ENCODE measurements at places on chromosomes 13 and 19. TPM values are rescaled to one million over a fixed set of nuclear protein-coding genes. Genes with fewer than 3 reads are reported as not detected.

GRCh38 chr19:45211751-45212381, 33.3 kb downstream of the BLOC1S3 start:
- no peaks in the 10 kb centered on the region for H3K4me1 ChIP-seq
- H3K27ac ChIP-seq: no peak overlapping the region
- no peak for DNase-seq
- no peaks in the 10 kb centered on the region for H3K27me3 ChIP-seq
- H3K4me3 ChIP-seq: no peak overlapping the region
- no peaks in the 10 kb centered on the region for H3K36me3 ChIP-seq

- H3K36me3 ChIP-seq: no peaks in the 10 kb centered on the region
- H3K4me1 ChIP-seq: peaks cover 4% of the 10 kb centered on the region
- peak overlapping the region; percentile 24 for H3K4me3 ChIP-seq
- peak overlapping the region; percentile 48 for H3K27ac ChIP-seq
Measured at GRCh38 chr13:85529218-85529594, 270.0 kb downstream of the SLITRK6 start.

GRCh38 chr13:85197431-85197830, 601.8 kb downstream of the SLITRK6 start:
- no peak for DNase-seq
- H3K27ac ChIP-seq: no peak overlapping the region
- H3K4me3 ChIP-seq: no peak overlapping the region
- no peaks in the 10 kb centered on the region for H3K27me3 ChIP-seq

CYP2F1 gene
- not detected for total RNA-seq

ACP4 gene
- not detected for total RNA-seq

DNA sequence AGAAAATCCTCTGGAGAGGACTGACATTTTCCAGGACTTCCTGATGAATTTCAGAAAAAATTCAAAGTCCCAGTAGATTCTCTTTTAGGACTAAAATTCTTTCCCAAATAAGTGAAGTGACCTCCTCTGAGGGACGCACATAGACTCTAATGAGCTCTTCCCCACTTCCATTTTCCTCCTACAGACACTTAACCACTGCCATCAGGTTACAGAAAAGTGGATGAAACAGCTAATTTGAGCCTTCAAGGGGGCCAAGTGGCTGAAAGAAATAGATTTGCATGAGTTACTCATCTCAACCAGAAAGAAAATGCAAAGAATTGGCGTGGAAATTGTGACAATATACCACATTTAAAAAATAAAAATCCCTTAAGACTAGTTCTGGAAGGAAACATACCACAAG, 185.3 kb upstream of the EDNRB start:
- H3K4me1 ChIP-seq: no peaks in the 10 kb centered on the region
- no peak for DNase-seq
- H3K36me3 ChIP-seq: no peaks in the 10 kb centered on the region
- no peak overlapping the region for H3K27ac ChIP-seq
- H3K27me3 ChIP-seq: no peaks in the 10 kb centered on the region
- no peak overlapping the region for H3K4me3 ChIP-seq

CDX2 gene
- 5.1 TPM for total RNA-seq

GPC5 gene
- 0.26 TPM for total RNA-seq

DNA sequence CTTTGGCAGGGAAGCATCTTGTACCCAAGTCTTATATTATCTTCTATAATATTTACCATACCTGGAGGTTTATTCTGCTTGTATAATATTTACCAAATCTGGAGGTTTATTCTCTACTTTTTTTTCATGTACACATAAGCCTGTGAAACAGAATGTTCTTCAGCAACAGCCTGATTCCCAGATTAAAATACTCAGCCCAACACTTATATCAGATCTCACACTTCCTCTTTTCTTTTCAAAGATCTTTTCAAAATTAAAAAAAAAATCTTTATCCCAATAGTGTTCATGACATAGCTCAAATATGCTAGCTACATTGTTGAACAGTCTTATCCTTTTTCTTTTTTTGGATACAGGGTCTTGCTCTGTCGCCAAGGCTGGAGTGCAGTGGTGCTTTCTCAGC, 300.7 kb downstream of the LMO7 start:
- H3K4me1 ChIP-seq: no peaks in the 10 kb centered on the region
- no peak overlapping the region for H3K27ac ChIP-seq
- no peak for DNase-seq

DNA sequence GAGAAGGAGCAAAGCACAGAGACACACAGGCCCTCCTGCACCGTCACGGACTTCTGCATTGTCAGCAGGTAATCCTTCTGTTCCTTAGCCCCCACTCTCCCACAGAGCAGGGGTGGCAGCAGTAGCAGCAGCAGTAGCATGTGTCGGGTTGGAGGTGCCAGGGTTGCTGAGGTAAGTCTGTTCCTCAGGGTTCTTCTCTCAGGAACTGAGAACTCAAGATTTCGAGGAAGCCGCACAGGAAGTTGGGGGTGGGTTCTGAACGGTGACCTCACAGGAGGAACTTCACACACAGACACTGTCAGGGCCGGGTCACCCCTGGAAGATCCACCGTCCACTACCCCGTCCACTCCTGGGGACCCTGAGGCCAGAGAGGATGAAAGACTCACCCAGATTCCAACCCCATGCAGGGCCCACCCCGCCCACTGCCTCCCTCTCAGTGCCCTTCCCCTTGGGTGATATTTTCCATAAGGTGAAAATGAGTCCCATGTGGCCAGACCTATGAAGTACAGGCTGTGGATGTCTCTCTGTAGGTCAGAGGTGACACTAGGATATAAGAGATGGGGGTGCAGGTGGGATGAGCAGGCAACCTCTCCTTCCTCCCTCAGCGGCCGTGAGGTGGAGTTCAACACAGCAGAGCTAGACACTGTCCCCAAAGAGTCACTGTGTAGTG, at the start of gene SIGLEC12:
TSS of gene SIGLEC12 (minus strand) at position 207 of the 670 bp plus-strand sequence. CDS start at position 140, 67 bp downstream.
- no peak within 1 kb of the TSS for H3K4me3 ChIP-seq
- H3K36me3 ChIP-seq: no peaks in the 10 kb centered on the region
- no peak within 1 kb of the TSS for H3K27ac ChIP-seq
- no peak for DNase-seq

IGFL1 gene
- not detected for total RNA-seq

- no peaks in the 10 kb centered on the region for H3K36me3 ChIP-seq
- peaks cover 22% of the 10 kb centered on the region for H3K4me1 ChIP-seq
- peak overlapping the region; percentile 59 for H3K27ac ChIP-seq
Measured at GRCh38 chr13:99228737-99229691, 28.4 kb downstream of the UBAC2 start.

- peaks cover 6% of the 10 kb centered on the region for H3K36me3 ChIP-seq
- H3K27me3 ChIP-seq: no peaks in the 10 kb centered on the region
- no peak for DNase-seq
- no peak overlapping the region for H3K27ac ChIP-seq
- H3K4me1 ChIP-seq: peaks cover 7% of the 10 kb centered on the region
- no peak overlapping the region for H3K4me3 ChIP-seq
Measured at GRCh38 chr19:46847528-46847927, 3.1 kb downstream of the AP2S1 start.

CCDC70 gene
- total RNA-seq: not detected

GRCh38 chr13:109963960-109964563, 177.7 kb upstream of the IRS2 start:
- H3K4me3 ChIP-seq: no peak overlapping the region
- H3K27ac ChIP-seq: no peak overlapping the region
- no peaks in the 10 kb centered on the region for H3K27me3 ChIP-seq
- no peak for DNase-seq
- H3K36me3 ChIP-seq: no peaks in the 10 kb centered on the region

CRX gene
- not detected for total RNA-seq

SERP2 gene
- 0.18 TPM for total RNA-seq

SELENOV gene
- 0.80 TPM for total RNA-seq

DNA sequence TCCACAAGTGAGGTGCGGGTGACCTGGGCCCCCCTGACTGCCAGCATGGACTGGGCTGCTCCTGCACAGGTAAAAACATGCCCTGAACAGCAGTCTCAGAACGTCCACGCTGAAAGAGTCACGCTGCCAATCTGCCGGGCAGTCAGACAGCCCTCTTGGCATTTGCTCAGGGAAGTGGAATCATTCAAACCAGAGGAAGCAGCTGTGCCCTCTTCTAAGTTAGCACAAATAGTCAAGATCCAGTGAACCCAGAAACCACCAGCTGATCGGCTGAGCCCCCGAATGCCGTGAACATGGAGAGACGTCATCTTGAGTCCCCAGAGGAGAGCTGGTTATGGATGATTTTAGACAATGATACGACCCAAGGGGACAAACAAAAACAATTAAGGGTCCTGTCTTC, 34.4 kb downstream of the KLF2 start:
- H3K27ac ChIP-seq: no peak overlapping the region
- no peak for DNase-seq
- H3K36me3 ChIP-seq: no peaks in the 10 kb centered on the region
- H3K27me3 ChIP-seq: no peaks in the 10 kb centered on the region
- no peaks in the 10 kb centered on the region for H3K4me1 ChIP-seq
